ENCODE measurements at places on chromosomes 6 and 20.

- DNase-seq = no peak
Observed at GRCh38 chr20:62707921-62708521, 615 bp upstream of the NTSR1 start.

DNA sequence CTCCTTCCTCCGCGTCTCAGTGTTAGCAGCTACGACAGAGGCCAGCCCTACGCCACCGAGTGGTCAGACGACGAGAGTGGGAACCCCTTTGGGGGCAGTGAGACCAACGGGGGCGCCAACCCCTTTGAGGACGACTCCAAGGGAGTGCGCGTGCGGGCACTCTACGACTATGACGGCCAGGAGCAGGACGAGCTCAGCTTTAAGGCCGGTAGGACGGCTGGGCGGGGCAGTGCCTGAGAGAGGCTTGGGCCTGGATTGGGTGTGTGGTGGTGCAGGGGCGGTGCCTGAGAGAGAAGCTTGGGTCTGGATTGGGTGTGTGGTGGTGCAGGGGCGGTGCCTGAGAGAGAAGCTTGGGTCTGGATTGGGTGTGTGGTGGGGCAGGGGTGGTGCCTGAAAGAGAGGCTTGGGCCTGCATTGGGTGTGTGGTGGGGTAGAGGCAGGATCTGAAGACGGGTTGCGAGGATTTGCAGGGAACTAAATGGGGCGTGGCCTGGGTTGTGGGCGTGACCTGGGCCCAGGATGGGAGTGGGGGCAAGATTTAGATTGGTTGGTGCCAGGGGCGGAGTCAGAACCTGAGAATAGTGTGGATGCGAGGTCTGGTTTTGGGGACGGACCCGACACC is 24.4 kb downstream of the SPDEF start:
- no peak for DNase-seq

DNA sequence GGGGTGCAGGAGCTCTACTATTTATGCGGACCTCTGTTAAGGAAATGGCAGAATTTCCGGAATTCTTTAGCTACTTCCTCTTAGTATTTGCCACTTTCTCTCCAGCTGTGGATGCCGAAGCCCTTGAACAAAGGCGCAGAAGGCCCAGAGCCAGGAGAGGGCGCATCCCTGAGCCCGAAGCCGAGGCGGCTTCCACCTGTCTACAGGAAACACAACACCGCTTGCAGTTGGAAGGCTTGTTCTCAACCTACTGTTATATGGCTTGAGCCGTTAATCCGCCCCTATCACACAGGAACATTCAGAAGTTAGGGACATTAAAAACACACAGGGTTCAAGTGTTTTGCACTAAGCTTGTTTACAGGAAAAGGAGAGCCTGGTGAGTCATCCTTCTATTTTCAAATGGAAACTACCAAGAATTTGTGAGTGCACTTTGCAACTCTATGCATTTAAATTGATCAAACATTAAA is 417.1 kb downstream of the BCKDHB start:
- no peak for DNase-seq

DNA sequence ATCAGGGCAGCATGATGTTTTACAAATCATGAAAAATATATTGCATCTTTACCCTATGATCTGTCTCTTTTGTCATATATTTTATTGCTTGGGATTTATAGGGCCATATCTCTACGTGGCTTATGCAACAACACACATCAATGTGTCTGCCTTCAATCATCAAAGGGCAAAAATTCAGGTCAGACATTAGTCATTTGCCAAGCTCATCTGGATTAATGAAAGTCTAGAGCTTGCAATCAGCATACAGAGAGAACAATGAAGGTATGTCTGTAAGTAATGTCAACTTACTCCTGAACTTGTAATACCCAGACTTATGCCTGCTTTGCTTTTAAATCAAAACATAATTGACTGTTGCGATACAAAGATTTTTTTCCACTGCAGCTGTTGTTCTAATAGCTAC is 282.7 kb downstream of the HAO1 start:
- DNase-seq = no peak

GRCh38 chr6:82841309-82841708 is 224.3 kb downstream of the UBE3D start:
- no peak for DNase-seq

- DNase-seq = no peak
Observed at GRCh38 chr6:107292715-107293271, 166.6 kb downstream of the PDSS2 start.

GRCh38 chr6:161088676-161089328 is 97.2 kb downstream of the MAP3K4 start:
- no peak for DNase-seq

DNA sequence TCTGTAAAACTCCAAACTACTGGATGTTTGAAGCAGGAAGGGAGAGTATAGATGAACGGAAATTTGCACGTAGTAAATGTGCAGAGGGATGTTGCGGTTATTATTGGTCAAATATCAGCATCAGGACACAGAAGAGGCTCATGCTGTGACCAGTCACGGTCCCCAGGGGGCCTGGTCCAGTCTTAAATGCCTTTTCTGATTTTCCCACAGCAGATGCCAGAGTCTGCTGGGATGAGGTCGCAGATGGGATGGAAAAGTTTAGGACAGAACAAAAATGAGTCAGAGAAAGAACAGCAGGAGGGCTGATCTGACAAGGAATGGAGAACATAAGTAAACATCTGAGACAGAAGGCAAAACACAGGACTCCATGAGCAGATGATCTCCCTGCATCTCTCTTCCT is 11.7 kb upstream of the SIRPG start:
- DNase-seq = peak; percentile 54

DNA sequence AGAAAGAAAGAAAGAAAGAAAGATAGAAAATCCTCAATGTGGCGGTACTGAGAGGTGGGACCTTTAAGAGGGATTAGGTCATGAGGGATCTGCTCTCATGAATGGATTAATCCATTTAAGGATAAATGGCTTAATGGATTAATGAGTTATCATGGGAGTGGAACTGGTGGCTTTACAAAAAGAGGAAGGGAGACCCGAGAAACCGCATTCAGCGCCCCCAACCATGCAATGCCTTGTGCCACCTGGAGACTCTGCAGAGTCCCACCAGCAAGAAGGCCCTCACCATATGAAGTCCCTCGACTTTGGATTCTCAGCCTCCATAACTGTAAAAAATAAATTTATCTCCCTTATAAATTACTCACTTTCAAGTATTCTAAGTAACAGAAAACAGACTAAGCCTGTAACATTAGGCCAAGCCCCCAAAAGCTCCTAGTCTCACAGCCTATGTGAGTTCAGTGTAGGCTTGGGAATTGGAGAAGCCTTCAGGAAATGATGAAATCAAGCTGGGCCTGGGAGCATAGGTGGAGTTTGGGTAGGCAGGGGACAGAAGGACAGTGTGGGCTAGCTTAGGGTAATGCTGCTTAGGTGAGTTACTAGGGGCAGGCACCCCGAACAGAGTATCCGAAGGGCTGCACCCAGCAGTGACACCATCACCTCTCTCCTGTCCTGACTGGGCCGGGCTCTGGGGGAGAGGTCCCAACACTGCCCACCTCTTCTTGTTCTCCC is 36.2 kb upstream of the RNF24 start:
- no peak for DNase-seq

GRCh38 chr6:105872249-105872648 is 213.9 kb upstream of the PRDM1 start:
- no peak for DNase-seq

DNA sequence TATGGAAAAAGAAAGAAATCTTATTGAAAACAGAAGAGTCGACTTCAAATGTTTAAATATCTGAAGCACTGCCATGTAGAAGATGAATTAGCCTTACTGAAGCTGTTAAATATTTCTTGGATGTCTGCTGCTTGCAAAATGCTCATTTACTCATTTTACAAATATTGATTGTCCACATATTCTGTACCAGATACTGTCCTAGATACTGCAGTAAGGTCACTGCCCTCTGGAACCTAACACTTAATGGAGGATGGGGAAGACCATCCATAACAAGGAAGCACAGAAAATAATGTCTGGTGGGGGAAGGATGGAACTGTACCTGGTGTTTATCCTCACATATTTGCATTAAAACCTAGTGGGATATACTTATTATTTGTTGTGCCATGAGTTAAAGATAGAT is 99.0 kb downstream of the RCAN2 start:
- DNase-seq = no peak

DNA sequence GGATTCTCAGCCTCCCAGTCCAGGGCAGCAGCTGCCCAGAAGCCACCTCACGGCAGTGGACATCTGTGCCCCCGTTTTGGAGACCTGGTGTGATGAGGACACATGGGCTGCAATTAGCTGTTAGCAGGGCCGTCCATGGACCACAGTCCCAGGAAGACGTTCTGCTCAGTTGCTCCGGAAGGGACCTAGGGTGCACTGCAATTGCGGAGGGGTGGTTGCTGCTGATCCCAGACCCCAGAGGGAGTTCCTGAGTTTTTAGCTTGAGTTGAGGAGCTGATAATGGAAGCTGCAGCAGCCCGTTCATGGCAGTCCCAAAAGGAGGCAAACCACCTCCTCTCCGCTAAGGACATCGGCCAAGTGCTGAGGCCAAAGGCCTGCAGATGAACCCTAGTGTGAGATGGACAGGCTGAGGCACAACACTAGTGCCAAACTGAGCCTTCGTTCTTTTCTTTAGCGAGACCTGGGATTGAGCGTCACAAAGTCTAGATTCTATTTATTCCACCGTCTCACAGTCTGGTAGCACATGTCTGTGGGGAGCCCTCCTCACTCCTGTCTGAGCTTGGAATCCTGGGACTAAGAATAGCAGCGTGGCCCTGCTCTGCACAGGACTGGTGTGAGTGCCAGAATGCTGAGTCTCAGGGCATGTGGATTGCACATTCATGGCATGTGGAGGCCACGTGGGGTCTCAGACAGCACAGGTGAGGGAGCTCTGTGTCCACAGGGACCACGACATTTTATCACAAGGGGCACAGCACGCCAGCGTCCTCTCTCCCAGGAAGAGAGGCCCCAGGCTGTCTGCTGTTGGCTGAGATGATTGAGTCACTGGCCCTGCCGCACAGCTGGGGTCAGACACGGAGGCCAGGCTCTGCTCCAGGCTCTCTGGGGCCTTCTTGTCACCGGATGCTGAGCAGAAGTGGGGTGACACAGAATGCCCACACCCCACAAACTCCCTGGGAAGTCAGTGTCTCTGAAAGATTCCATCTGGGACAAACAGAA is 113.4 kb downstream of the PSMB1 start:
- DNase-seq = peak; percentile 70

DNA sequence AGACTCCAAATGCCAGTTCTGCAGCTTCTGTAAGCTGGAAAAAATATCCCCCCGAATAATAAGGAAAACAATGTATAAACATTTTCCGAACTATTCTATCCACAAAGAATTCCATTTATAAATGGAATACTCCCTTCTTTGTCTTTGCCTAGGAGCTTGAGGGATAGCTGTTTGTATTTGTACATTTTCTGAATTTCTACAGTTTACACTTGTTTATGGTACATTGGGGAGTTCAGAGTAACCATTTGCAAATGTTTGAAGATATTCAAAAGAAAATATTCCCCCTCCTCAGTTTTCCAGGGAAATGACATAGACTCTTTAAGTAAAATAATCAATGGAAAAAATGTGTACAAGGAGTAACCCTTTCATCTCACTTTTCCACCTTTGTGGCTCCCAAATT is 149.6 kb downstream of the SOBP start:
- no peak for DNase-seq

DNA sequence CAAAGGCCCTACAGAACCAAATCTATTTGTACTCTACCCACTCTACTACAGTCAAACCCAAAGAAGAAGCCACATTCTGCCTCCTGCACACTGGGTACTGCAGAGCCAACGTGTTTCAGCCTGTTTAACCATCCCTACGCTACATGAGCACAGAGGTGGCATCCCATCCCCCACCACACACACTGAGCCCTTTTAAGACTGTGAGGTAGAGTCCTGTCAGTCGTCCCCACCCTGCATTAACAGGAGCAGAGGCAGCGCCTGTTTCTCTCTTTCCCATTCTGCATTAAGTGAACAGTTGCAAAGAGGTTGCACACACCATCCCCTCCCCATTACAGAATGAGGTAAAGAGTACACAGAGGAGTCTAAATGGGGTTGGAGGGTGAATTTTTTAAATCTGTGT is 5.2 kb upstream of the RSPH4A start:
- DNase-seq = no peak

- peak; percentile 96 for DNase-seq
Observed at GRCh38 chr20:62740286-62741141, 31.9 kb downstream of the NTSR1 start.

DNA sequence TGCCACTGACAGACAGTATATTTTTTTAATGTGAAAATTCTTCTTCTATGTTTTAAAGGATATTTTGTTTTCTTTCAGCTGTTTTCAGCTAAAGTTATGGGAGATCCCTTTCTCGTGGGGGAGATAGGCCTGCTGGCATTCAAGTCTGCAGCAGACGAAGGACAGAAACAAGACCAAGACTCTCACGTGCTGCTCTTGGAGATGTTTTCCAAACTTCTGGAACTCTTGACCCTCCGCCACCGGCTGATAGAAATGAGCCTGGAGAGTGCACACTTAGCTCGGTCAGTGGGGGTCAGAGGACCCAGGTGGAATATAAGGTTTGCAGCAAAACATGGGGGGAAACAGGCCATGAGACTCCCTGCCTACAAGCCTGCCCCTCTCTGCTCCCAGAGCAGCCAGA is 120.5 kb downstream of the CD164 start:
- DNase-seq = no peak

DNA sequence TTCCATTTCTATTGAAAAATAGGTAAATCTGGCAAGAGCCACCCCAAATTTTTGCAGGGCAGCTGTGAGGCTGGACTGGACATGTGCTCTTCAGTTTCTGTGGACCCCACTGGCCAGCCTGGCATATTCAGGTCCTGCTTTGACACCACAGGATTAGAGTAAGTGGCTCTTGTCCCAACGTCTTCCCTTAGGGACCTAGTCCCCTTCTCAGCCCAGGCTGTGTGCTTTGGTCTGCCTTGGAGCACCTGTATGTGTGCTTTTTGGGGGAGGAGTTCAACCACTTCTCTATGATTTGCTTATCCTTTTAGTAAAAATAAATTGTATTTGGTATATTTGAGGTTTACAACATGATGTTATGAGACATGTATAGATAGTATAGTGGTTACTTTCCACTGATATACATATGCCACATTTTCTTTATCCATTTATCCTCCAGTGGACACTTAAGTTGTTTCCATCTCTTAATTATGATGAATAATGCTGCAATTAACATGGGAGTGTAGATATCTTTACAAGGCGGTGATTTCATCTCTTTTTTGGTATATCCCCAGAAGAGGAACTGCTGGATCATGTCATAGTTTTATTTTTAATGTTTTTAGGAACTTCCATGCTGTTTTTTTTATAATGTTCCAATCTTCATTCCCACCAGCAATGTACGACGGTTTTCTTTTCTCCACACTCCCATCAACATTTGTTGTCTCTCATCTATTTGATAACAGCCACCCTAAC is 167.8 kb upstream of the UST start:
- DNase-seq = no peak

Measured in EL (cell line).